Stimulated activated CD4-positive, alpha-beta T cell treated with anti-CD3 and anti-CD28 coated beads, Interleukin-1b, Interleukin-23, amount 100 ng/mL, for 24 hours (primary cell): ENCODE measurements at places on chromosomes 3 and 15.

- no peak for DNase-seq
Observed at GRCh38 chr3:9175421-9175820, 74.0 kb downstream of the SRGAP3 start.

- DNase-seq: no peak
Observed at GRCh38 chr3:172987273-172987672, 153.8 kb downstream of the SPATA16 start.

DNA sequence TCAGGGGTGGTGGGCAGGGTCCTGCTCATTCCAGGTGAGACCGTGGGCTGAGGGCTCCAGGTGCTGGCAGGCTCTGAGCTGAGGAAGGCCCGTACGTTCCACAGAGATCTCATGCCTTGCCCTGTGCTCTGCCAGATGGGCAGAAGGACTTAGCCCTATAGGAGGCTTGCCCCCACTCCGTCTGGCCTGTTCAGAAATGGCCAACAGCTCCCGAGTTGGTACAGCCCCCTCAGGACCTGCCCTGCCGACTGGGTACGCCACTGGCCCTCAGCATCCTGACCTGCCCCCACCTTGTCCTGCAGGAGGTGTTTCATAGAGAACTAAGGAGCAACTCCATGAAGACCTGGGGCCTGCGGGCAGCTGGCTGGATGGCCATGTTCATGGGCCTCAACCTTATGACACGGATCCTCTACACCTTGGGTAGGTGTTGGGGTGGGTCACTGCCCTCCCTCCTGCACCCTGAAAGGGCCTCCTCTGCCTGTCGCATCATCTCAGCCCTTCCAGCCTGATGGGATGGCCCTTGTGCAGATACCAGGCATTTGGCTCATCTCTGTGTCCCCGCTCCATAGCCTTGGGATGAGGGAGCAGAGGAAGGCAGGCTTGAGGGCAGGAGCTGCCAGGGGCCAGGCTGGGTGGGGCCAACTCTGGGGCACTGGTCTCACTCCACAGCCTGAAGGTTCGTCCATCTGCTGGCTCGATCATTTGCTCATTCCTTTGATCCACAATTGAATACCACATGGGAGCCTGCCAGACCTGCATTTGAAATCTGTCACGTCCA lies 14.2 kb downstream of the TMEM43 start:
- no peak for DNase-seq

GRCh38 chr15:42145546-42146455 lies 10.6 kb downstream of the PLA2G4F start:
- DNase-seq: no peak

- DNase-seq: no peak
Observed at GRCh38 chr3:29011966-29012365, 268.9 kb upstream of the RBMS3 start.

DNA sequence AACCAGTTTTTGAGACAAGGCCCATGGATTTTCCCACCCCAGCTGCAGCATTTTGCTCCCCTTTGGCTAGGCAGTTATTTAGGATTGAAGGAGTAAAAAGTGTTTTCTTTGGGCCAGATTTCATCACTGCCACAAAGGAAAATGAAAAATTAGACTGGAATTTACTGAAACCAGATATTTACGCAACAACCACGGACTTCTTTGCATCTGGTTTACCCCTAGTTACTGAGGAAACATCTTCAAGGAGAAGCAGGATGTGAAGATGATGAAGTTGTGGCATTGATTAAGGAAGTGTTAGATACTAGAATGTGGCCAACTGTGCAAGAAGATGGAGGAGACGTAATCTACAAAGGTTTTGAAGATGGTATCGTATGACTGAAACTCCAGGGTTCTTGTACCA lies 165.2 kb upstream of the MYRIP start:
- no peak for DNase-seq

DNA sequence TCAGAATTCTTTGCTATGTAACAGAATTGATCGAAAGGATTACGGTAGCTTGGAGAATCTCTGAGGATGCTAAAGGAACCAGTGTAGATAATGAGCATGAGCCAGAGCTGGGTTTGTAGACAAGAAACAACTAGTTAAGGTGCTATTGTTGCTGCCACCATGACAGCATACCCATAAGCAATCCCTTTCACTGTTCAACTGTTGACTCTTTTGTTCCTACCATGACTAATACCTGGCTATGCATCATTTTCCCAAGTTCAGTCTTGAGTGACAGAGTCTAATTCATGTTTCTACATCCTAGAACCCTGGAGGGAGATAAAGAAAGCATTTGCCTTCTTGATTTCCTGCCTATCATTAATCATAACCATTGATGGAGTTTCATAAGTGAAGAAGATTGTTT lies 600.3 kb downstream of the OTOL1 start:
- DNase-seq: no peak

- no peak for DNase-seq
Observed at GRCh38 chr3:142857056-142857455, 31.8 kb downstream of the PCOLCE2 start.

DNA sequence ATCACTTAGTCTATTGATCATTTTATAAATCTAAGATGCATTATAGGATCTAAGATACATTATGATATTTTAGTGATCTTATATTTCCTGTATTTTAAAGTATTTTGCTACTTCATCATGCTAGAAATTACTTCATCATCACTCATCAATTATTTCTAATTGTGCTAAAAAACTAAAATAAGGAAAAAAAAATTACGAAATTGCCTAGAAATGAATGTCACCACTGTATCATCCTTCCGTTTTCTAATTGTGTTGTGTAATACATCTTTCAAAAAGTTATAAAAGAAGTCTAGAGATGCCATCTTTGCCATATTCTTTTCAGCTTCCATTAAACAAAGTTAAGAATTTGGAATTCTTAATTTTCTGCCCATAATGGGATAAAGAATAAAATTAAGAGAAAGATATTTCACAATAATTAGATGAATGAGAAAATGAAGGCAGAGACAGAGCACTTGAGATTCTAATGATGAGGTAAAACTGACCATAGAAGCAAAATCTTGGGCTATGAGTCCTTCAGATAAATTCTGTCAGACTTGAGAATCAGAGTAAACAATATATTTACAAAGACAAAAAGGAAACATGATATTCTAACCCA lies 48.8 kb downstream of the ALDH1A2 start:
- no peak for DNase-seq

DNA sequence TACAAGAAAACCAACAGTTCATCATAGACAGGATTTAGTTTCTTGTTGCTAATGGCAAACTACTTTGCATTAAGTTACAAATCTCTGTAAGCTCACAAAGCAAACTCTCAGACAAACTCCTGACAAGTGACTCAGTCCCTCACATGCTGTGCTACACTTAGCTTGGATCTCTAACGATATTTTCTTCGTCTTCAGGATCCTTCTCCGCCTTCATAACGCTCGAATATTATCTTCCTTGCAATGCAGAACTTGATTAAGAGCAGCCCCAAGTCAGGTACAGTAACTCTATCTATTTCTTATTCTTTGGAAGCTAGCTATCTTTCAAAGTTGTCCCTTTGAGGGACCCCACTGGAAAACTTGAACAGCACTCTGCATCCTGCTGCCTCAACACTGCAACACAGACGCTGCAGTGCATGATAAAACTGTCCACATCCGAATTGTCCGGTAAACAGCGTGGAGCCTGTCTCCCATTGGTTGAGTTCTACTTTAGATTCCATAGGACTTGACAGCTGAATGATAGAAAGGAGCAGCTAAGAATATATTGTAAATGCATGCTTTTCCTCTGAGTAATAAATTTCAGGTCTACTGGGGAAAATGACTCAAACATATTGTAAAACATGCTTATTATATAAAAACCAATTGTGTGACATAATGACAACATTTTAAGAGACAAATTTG lies 61.3 kb downstream of the UACA start:
- no peak for DNase-seq

DNA sequence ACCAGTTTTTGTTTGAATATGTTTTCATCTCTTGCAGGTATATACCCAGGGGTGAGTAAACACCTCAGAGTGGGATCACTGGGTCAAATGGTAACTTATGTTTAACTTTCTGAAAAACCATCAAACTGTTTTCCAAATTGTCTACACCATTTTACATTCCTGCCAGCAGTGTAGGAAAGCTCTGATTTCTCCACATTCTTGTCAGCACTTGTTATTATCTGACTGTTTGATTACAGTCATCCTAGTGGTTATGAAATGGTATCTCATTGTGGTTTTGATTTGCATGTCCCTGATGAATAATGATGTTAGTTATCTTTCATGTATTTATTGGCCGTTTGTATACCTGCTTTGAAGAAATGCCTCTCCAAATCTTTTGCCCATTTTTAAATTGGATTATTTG lies 13.8 kb downstream of the FSD2 start:
- no peak for DNase-seq

DNA sequence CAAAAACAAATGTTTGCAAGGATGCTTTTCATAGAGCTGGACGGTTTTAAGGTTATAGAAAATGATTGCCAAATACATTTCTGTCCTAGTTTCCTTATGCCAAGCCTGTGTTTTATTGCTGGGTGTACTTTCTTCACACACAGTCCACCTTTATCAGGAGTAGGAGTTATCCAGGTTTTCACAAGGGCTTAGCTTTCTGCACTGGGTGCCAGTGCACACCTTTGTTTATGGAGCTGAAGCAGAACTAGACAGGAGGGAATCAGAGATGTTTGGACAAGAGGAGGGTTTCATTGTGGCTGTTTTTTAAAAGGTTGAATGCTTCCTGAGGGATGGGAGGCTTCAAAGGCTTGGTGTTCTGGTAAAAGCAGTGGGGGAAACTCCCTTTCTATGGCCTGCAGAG lies 29.5 kb upstream of the FAM3D start:
- no peak for DNase-seq

GRCh38 chr3:61940236-61940635 lies 378.9 kb downstream of the PTPRG start:
- no peak for DNase-seq

DNA sequence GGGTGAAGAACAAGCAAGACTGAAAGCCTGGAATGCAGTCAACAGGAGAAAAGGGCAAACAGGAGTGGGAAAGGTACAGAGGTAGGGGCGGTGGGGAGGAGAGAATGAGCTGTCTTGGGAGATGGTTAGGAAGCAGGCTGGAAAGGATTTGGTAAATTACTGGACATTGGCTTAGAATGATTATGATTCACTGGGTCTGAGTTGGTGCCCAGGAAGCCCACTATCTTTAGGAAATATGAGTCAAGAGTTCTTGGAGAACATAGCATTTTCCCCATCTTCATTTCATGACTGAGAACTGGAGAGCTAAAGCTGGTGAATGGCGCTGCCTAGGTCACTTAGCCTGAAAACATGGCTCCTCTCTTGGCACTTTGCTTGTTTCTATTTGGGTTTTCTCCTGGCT lies 74.7 kb upstream of the C3orf80 start:
- no peak for DNase-seq

- no peak for DNase-seq
Observed at GRCh38 chr3:111609700-111610099, 14.6 kb upstream of the ZBED2 start.
